ENCODE measurements at places on chromosomes 4 and X.

DNA sequence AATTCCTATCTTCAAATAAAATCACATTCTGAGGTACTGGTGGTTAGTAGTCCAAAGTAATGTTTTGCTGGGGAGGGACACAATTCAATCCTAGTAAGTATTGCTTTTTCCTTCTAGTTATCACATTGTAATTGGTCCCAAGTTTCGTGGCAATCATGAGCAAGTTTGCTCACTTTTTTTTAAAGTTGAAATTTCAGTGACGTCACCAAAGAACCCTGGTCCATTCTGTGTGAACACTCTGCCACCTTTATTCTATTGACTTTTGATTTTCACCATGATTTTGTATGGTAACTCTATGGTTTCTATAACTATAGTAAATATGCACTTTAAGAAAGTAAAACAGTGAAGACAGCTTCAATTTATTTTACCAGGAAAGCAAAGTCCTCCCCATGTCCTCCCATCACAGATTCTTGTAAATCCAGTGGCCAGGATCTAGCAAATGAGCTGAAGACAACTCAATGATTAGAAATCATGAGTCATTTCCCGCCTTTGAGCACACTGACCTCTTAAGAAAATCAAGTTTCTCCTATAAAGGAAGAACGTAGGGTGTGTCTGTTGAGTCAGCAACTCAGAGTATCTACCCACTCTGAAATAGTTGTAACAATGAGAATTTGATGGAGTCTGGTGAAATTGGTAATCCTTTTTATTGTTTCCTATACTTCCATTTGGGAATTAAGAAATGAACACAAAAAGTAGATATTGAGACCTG lies 1306.6 kb upstream of the PABPC4L start:
- DNase-seq, result peak; percentile 78

DNA sequence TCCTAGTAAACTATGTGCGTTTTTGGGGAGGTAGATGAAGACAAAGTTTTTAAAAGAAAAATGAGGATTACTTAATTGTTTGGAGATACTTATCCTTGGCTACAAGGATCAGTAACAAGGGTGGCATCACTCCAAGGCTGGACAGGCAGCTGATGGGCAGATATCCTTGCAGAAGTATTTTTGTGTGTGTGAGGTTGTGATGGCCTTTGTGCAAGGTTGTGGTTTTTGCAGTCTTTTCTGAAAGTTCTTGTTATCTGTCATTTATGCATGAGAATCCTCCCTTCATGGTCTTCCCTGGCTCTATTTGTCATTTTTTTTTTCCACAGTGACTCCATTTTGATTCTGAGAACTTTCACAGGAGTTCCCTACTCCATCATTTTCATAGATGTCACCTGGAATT lies 96.0 kb upstream of the C1GALT1C1 start:
- no peak for DNase-seq

GRCh38 chrX:80430826-80431504 lies 10.7 kb downstream of the TENT5D start:
- DNase-seq, result no peak

DNA sequence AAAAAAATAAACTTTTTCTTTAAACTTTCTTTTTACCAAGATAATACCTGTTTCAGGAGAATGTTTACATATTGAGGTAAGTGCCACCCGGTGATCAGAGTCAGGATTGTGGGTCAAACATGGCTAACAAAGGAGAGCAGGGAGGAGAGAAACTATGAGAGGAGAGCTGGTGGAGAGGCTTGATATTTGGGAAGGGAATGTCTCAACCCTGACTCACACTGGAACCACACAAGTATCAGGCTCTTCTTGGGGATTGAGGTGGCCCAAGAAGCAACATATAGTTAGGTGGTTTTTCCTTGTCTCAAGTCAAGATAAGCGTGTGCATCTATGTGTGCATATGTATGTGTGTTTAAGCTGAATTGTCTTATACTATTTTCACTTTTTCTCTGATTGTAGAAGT lies 6.7 kb downstream of the TCEAL1 start:
- DNase-seq, result no peak

DNA sequence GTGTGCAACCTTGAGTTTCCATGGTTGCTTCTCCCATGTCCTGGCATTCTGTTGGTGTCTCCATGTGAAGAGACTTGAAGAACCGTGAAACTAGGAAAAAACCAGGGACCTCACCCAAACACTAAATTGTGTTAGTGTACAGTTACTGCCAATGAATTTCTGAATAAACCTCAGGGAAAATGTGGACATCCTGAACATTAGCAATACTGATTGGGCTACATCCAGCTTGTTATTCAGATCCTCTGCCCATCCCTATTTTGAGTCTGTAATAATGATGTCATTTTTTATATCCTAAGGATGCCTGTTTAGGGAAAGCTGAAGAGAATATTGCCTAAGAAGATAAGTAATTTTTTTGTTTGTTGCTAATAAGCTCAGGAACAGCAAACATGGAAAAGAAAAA lies 262.7 kb downstream of the TMA16 start:
- DNase-seq, result no peak

GRCh38 chr4:173270312-173271027 lies 63.7 kb downstream of the HMGB2 start:
- DNase-seq, result no peak
